MV-4-11 (cell line): ENCODE measurements at places on chromosomes 11 and 22.

GRCh38 chr22:40651563-40652501 is 15.3 kb upstream of the MRTFA start:
- DNase-seq: peak; percentile 98

GRCh38 chr11:113188371-113188834 is 126.0 kb upstream of the TTC12 start:
- DNase-seq: peak; percentile 86

- DNase-seq: no peak
Measured at GRCh38 chr11:26675233-26675928, 46.5 kb downstream of the SLC5A12 start.

DNA sequence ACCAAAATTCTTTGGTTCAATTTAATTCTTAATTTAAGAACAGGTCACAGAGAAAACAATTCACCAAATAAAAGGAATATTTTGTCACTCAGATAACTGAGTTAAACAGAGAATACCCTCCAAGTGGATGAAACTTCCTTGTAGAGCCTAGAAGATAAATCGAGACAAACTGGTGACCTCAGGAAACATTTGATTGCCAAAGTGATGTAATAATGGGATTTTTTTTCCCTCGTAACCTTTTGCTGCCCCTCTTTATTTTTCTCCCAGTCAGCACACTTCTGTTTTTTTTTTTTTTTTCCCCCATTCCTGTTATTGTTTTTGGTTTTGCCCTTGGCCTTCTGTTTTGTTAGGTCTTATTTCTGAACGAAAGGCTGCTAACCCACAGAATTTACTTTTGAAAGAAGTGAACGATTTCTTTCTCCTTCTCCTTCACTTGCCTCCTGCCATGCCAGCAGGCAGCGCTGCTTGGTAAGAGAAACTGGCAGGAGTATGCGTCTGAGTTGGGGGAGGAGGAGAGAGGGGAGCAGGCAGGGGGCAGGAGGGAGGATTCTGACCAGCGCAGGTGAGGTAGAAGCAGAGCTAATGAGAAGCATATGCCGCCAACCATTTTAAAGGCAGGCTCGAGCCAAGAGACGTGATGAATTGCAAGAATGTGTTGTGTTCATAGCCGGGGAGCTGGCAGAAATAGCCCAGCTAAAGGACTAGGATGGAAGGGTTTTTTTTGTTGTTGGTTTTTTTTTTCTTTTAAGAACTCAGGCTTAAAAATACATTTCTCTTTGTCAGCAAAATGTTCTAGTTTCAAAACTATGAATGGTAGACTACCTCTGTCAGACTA is 121.9 kb upstream of the MTMR2 start:
- no peak for DNase-seq

DNA sequence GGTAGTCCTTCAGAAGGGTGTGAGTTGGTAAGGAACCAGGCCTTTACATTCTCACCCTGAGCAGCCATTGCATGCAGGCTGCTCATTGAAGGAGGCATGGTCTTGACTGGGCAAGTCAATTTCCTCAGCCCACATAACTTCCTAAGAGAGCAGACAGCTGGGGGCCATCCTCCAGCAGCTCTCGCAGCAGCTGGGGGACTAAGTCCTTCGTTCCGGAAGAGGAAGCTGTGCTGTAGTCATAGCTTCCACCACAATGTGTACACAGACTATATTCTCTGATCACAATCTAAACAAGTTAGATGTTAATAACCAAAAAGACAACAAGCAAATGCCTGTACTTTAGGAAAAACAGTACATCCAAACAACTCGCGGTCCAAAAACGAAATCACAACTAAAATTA is 30.1 kb upstream of the MPPED1 start:
- peak; percentile 89 for DNase-seq

GRCh38 chr22:47850644-47851151 is 1088.2 kb downstream of the TBC1D22A start:
- DNase-seq: no peak

DNA sequence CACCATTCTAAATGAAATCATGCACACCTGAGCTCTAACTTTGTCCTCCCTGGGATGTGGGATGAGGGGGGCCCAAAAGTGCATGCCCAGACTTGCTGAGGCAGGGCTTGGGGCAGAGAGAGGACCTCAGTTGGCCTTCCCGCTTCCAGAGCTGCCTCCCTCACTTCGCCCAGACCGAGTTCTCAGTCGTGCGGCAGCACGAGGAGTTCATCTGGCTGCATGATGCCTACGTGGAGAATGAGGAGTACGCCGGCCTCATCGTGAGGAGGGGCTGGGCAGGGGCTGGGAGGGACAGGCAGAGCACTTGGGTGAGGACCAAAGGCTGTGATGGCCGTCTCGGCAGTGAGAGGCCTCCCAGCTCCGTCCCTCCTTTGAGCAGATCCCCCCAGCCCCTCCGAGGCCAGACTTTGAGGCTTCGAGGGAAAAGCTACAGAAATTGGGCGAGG is 8.2 kb downstream of the CFL1 start:
- DNase-seq: no peak

GRCh38 chr11:71286701-71287643 is 34.6 kb upstream of the SHANK2 start:
- DNase-seq: no peak

- no peak for DNase-seq
Measured at GRCh38 chr22:29316141-29316828, 788 bp upstream of the RASL10A start.

DNA sequence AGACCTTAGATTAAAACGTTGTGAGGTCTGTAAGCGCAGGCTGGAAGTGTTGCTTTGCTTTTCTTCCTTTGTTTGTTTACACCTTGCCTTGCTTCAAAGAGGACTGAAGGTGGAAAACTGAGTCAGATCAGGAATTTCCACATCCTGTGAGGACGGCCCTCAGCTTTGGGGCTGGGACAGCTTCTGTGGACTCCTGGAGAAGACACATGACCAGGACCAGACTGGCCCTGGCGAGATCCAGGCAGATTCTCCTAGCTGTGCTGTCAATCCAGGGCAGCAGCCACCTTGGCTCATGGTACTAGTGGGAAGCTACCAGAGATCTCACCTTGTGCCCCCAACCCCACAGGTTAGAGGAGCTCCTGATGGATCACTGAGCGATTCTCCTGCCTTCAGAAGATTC is 1461.9 kb downstream of the TBC1D22A start:
- DNase-seq: no peak

GRCh38 chr11:32184723-32185376 is 94.0 kb downstream of the RCN1 start:
- peak; percentile 20 for DNase-seq

- no peak for DNase-seq
Measured at GRCh38 chr11:104619751-104620150, 278.5 kb downstream of the CASP12 start.

GRCh38 chr11:27358296-27358695 is 4.7 kb downstream of the CCDC34 start:
- peak; percentile 20 for DNase-seq

DNA sequence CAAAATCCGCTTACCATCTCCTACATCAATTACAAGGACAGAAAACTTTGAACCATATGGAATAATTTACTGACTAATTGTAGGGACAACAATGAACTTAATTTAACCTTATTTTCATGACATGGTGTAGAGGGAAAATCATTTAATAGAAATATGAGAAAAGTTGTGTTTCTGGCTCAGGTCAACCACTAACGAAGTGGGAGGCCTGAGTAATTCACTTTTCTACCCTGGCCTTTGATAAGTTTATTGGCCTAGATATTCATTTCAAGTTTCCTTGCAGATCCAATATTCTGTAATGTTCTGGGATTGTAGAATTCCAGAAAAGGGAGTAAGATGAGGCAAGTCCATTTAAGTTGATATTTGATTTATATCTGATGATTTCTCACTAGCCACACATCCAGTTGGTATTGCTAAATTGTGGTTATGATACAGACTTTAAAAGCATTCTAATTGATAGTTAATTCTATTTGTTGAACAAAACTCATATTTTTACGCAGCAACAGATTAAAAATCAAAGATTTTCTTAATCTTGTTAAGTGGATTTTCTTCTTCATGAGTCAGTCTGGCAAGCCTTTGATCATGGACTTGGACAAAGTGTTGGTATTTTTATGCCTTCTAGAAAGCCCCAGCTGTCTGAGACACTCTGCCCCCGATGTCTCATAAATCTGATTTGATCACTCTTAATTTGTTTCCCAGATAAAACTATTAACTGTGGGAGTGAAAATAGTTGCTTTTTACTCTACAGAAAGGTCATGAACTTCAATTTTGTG is 336.5 kb downstream of the TMEM135 start:
- no peak for DNase-seq

- no peak for DNase-seq
Measured at GRCh38 chr22:19566279-19567156, 42.3 kb upstream of the CLDN5 start.

- DNase-seq: no peak
Measured at GRCh38 chr11:103636232-103636631, 400.2 kb upstream of the DDI1 start.

- no peak for DNase-seq
Measured at GRCh38 chr22:21104126-21104691, 58.5 kb downstream of the LRRC74B start.

DNA sequence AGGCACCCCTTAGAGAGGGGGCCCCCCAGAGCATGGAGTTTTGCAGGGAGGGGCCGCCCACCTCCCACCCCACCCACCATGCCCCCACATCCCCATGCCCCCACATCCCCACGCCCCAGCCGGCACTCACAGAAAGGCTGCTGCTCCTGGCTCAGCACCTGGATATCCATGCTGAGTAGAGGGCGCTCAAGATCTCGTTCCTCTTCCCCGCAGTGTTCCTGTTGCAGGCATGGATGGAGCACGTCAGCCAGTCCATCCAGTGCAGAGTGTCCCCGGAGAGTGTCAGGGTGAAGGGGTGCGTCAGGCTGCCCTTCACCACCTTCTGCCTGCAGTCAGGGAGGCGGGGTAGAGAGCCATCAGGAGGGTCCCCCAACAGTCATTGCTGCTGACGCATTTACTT is 156.2 kb downstream of the CRYBB2 start:
- no peak for DNase-seq

GRCh38 chr11:122127020-122127419 is 11.0 kb upstream of the BLID start:
- no peak for DNase-seq

DNA sequence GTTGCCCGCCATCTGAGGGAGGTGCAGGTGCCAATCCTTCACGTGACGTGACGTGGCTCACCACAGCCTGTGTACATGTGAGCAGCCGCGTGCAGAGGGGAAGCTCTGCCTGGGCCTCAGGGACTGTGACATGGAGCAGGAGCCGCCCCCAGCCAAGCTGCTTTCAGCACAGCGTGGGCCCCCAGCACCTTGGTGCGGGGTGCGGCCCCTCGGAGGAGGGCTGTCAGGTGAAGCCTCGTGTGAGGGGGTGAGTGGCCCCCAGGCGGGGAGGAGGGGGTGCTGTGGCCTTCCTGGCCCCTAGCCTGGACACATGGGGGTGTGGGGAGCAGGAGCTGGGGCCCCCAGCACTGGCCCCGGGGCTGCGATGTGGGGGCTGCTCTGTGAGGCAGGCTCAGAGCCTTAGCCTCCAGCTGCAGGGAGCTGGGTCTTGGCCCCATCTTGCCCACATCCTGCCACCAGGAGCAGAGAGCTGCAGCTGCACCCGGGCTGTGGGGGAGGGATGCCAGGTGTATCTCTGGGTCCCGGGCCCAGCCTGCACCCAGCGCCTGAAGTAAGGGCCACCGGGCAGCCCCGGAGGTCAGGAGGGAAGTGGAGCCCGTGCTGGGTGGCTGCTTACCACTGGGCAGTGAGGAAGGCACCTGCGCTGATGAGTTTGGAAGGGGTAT is at the start of gene ADORA2A:
Gene ADORA2A (plus strand): TSS at position 100 of the 665 bp plus-strand sequence. CDS start 5,806 bp downstream, outside the sequence.
- DNase-seq: peak; percentile 44

DNA sequence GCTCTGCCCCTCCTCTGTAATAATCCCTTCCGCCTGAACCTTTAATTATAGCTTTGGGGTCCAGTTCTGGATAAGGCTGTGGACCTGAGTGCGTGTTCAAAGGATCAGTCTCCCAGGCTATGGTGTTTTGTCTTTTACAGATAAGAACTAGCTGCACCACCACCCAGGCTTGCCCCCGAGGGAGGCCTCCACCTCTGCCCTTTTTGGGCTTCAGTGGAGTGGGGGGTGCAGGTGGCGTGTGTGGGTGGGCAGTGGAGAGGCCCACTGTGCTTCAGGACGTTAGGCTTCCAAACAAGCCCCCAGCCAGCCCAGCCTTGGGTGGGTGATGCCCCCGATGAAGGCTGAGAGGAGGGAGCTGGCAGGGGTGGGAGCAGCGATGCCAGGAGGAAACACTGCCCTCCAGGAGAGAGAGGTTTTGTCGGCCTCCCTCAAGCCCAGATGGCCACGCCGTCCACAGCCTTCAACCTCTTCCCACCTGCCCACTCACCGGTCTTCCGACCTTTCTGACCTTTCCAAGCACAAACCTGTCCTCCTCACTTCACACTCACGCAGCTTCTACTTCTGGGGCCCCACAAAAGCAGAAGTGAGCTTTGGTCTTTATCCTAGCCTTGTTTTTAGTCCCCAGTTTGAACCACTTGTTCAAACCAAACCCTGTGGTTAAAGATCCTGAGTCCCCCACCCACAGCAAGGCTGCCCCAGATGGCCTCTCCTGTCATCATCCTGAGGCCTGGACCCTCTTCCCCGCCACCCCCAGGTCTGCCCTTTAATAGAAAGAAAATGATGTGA is 20.4 kb downstream of the PSMD13 start:
- DNase-seq: peak; percentile 80

DNA sequence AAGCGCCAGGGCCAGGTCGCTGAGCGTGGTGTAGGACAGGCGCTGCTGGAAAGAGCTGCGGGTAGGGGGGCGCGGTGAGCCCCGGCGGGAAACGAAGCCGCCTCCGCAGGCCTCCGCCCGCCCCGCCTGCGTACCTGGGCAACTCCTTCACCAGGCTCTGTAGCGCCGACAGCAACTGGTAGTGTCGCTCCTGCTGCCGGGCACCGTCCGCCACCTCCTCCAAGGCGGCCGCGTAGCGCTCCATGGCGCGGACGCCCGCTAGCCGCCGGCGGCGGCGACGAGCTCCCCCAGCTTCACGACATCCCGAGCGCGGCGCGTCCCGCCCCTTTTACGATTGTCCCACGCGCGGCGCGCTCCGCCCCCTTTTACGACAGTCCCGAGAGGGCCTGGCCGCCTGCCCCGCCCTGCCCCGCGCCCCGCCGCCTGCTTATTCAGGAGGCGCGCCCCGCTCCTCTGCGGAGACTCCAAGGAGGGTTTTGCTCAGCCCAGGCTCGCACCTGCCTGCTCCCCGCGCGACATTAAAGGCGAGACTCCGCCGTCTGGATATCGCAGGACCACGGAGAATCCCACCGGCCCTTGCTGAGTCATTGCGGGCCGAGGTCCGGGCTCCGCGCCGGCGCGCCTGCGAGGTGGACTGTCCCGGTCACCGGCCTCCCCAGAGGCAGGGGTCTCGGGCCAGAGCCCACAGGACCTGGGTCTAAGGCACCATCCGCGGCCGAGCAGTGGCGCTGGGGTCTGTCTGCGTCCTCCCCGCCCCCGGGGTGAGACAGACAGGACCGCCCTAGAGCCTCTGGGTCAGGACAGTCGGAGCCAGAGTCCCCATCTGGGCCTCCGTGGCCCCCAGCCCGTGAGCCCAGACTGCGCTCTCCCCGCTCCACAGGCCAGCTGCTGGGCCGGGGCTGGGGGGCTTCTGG is at the start of gene DGCR6L:
Gene DGCR6L (minus strand): TSS at position 316 of the 914 bp plus-strand sequence. CDS start 72 bp downstream, at position 244.
- DNase-seq: peak; percentile 87

GRCh38 chr22:46090036-46090591 is 60.2 kb upstream of the PPARA start:
- DNase-seq: no peak

- no peak for DNase-seq
Measured at GRCh38 chr22:41668971-41669911, 19.4 kb downstream of the SNU13 start.
